NCI-H524 (cell line): ENCODE measurements at places on chromosomes 7 and 10.

GRCh38 chr7:68839014-68839413 is 759.3 kb upstream of the AUTS2 start:
- no peak for DNase-seq

- DNase-seq, result no peak
Measured at GRCh38 chr7:83677180-83677866, 28.4 kb upstream of the SEMA3E start.

DNA sequence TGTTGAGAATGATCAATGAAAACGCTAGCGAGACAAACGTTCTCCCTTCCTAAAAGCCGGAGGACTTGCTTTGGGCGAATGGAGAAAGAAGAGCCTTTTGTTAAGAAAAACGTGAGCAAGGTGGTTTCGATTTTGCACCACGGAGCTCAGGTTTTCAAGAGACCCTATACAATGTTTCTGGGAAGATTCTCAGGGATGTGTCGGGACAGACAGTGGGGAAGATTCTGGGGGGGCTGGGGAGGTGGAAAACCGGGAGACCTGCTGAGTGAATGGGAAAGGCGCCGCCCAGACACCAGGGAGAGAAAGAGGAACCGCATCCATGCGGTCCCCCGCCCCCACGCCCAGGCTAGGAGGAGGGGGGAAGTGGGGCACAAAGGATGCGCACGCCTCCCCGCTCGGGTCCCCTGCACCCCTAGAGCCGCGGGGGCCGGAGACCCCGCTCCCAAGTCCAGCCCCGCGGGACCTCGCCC is 745 bp downstream of the YWHAG start:
- peak; percentile 52 for DNase-seq

DNA sequence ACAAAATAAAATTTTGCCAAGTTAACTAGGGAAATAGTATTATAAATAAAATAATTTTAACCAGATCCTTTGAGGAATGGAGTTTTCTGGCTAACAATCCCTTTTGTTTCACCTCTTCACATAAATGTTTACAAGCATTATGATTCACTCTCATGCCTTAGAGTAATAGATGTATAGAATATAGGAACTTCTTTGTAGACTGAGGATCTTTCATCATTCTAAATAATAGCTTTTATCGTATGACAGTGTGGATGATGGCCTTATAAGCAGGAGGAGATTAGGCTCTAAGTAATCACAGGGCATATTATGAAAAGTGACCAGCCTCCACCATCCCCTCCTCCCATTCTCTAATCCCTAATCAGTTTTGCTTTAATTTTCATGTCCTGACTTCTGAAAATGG is 13.5 kb downstream of the ING3 start:
- DNase-seq, result no peak

- no peak for DNase-seq
Measured at GRCh38 chr7:108124820-108125219, 5.3 kb downstream of the LAMB4 start.

- DNase-seq, result no peak
Measured at GRCh38 chr7:137578541-137578940, 235.0 kb upstream of the PTN start.

GRCh38 chr7:43612128-43612527 is 29.2 kb downstream of the STK17A start:
- DNase-seq, result no peak

- DNase-seq, result no peak
Measured at GRCh38 chr10:124649214-124649613, 95.0 kb downstream of the FAM53B start.

DNA sequence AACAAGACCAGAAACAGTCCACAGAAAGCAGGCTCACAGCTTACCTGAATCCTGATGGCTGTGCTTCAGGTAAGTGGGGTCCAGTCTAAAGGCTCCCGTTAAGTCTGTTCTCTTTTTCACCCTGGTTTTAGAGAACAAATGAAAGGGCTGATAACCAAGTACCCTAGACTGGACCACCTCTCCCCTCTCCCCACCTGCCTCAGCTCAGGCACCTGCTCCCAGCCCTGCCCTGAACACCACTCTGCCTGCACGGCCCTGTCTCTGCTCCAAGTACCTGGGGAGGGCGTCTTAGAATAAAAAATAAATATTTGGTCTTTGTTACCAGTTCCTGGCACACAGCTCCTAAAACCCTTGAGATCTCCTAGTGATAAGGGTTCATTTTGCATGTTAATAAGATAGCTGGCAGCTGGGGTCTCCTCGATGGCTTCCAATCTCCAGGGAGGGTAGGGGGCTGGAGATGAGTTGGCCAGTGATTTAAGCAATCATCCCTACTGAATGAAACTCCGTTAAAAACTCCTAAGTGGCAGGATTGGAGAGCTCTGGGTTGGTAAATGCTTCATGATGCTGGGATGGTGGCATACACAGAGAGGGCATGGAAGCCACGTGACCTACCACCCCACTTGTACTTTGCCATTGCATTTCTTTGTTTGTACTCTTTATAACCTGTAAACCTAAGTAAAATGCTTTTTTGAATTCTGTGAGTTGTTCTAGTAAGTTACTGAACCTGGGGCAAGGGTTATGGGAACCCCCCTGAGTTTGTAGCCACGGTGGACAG is 29.8 kb upstream of the FIGNL1 start:
- DNase-seq, result no peak

- DNase-seq, result no peak
Measured at GRCh38 chr10:33414841-33415240, 80.4 kb upstream of the NRP1 start.

GRCh38 chr10:52334595-52334994 is 20.5 kb downstream of the DKK1 start:
- no peak for DNase-seq

DNA sequence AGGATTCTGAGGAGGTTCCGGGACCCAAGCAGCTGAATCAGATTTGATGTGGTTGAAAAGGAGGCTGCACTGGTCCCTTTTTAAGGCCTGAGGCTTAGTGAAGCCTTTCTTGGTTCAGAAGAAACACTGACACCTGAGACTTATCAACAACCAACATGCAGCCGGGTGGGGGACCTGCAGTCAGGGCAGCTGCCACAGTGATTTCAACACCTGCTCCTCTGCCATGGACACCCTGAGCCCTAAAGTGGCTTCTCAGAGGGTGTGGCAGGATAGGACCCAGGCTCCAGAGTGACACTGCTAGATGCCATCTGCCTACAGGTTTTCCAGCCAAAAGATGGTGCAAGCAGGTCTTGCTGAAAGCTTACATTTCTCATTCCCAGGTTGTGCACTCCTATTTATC is 99.3 kb downstream of the COL13A1 start:
- peak; percentile 44 for DNase-seq

DNA sequence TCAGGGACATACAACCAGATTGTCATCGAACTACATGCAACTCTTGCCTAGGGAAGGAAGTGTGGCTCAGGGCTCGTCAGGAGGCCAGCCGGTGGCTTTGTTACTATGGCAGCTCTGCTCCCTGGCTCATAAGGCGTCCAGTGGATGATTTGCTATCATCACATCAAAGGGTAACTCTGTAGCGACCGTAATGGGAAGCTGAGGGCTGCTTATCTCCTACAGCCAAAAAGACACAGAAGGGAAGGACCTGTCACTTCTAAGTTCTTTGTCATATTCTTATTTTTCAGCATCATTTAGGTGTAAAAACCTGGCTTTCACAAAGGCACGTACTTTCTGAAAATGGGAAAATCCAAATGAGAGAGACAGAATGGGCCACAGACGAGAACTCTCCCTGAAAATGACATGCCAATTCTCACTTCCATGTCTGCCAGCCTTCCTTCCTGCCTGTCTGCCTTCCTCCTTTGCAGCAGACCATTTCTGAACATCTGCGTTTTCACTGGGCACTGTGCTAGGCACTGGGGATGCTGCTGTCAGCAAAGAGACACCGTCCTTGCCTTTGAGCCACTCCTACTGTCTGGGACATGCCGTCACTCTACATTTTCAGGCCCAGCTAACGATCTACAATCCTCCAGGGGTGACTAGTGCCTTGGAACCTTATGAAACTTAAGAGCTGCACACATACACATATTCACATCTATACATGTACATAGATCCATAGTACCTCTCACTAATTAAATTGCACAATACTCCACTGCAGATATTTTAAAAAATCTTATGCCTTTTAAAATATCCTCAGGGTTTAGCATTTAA is 26.9 kb downstream of the ENKUR start:
- no peak for DNase-seq

DNA sequence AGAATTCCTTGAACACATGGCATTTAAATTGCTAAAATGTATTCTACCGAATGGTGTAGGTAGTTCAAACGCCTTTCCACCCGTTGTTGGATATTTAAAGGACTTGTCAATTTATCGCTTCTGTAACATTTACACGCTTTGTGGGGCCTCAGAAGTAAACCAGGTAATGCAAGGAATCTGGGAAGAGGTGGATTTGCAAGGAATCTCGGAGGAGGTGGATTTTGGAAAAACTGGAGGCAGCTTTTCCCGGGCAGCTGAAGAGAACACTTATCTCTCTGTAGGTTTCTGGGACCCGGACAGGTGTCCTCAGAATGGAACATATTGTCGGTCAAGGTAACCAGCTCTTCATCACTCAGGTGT is 592 bp upstream of the MAPK8 start:
- DNase-seq, result no peak

DNA sequence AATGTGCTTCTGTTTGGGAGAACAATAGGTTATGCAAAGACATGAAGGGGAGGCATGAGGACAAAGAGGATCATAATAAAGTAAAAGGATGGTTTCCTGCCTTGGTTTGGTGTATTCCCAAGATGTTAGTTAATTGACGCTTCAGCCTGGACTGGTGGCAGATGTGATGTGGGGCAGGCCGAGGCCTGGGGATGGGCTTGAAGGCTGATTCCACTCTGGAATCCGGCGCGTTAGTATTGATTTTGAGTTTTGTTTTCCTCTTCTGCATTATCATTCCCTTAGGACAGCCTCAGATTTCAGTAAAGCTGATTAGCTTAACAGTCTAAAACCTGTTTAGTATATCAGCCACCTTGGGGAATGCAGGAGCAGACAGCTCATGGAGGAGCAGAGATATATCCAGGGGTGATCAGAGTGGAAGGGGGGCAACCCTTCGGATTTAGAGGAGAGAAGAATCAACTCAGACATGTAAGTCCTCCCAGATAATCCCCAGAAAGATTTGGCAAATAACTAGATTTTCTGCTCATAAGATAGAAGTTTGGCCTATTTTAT is 159.8 kb upstream of the MTPN start:
- DNase-seq, result peak; percentile 52

- DNase-seq, result no peak
Measured at GRCh38 chr7:110186334-110186733, 904.6 kb upstream of the LRRN3 start.

DNA sequence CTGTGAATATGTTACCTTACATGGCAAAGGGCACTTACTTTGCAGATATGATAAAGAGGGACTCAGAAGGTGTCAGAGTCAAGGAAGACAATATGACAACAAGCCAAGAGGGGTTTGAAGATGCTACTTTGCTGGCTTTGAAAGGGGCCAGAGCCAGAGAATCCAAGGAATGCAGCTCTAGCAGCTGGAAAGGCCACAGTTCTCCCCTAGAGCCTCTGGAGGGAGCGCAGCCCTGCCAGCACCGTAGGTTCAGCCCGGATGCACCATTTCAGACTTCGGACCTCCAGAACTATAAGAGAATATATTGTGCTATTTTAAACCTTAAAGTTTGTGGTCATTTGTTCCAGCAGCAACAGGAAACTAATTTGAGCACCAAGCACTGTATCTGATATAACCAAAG is 32.9 kb upstream of the WDR11 start:
- no peak for DNase-seq

DNA sequence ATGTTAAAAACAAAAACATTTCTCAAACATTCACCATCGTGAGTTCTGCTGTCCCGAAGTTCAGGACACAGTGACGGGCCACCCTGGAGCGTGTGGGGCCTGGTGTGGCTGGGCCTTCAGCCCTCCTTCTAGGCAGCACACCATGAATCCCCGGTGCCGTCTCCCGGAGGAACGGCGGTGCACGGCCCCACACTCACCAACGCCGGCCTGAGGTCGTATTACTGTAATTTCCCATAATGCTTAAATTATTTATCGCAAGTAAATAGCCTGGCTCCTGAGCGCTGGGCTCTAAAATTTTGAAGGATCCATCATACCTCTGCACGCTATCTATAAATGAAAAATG is 1.4 kb downstream of the STK32C start:
- no peak for DNase-seq

GRCh38 chr10:9010931-9011670 is 956.6 kb downstream of the GATA3 start:
- no peak for DNase-seq

GRCh38 chr7:1915956-1916600 is 246.0 kb downstream of the ELFN1 start:
- DNase-seq, result no peak

GRCh38 chr7:1249731-1250130 is 17.1 kb downstream of the UNCX start:
- no peak for DNase-seq

DNA sequence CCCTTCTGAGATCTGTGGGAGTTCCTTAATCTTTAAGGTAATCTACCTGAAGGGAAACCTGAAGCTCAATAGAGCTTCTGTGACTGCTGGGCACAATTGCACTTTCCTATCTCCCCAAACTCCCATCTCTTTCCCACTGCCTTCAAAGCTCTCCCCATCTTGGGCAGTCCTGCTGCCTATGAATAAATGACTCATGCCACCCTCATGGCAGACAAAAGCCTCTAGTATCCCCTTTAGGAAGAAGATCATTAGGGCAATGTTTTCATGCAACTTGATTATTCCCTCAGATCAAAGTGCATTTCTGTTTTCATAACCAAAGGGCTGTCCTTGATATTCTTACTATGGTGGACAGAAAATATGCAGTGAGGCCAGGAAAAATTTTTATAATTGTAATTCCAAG is 704.9 kb upstream of the LRRN3 start:
- DNase-seq, result no peak

GRCh38 chr10:101012525-101013364 is 13.1 kb downstream of the LZTS2 start:
- DNase-seq, result peak; percentile 63

- DNase-seq, result no peak
Measured at GRCh38 chr10:29546773-29547313, 87.9 kb downstream of the SVIL start.

- DNase-seq, result no peak
Measured at GRCh38 chr7:41097501-41097900, 605.4 kb downstream of the INHBA start.

DNA sequence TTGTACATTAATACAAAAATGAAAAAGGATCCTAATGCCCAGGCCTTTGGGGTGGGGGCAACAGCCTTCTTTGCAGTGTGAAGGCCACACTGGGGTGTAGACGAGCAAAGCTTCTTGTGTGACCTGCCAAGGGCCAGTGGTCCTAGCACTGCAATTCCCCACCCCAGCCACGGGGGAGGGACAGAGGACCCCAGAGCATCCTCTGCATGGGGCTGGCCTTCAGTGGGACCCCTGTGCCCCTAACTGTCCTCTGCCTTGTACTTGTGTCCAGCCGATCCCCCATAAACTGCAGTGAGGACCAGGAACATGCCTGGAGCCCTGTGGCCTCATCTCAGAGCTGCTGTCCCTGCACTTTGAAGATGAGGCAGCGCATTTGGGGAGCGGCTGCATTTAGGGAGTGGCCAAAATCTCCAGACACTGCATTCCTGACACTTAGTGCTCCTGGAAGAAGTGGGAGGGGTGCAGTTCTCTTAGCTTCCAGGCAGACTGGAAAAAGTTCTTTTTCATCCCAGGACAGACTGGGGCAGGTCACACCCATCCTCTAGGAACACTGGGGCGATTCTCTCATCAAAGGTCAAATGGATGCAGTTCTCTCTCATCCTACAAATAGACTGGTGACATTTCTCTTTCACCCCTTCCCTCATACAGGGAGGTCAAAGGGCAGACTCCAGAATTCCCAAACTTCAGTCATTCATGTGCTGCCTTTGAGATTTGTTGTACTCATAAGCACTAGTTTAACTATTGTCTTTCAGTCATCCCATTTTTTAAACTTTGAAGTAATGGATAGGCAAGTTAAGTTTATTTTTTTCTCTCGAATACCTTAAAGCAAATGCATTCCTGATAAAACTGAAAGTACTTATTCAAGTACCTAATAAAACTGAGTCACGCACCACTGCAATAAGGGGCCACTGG is 922 bp upstream of the MYO1G start:
- no peak for DNase-seq
